ENCODE measurements at places on chromosomes 12 and 14.
A peak's percentile ranks its signal among the peaks of the same experiment; 100 is the strongest.

GRCh38 chr14:55116246-55117030 is 12.6 kb upstream of the LGALS3 start:
- DNase-seq = no peak

DNA sequence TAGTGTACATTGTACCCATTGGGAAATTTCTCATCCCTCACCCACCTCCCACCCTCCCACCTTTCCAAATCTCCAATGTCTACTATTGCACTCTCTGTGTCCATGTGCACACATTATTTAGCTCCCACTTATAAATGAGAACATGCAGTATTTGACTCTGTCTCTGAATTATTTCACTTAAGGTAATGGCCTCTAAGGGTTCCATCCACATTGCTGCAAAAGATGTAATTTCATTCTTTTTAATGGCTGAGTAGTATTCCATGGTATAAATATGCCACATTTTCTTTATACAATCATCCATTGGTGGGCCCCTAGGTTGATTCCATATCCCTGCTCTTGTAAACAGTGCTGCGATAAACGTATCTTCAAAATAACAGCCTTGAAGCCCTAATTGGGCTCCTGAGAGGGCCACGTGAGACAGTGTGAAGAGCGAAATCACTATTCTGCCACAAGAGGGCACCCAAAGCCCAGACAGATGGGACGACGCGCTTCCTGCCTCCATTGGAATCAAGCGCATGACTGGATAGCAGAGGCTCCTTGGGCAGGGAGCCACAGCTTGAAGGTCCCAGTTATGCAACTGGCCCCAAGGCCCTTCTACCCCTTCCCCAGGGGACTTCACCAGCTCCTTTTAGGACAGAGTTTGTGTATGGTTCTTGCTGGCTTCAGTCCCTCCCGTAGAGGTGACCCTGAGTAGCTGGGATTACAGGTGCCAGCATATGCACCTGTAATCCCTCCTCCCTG is 21.3 kb upstream of the CD27 start:
- DNase-seq = peak; percentile 82

GRCh38 chr14:57413849-57414248 is 23.5 kb downstream of the NAA30 start:
- DNase-seq = no peak

GRCh38 chr12:89029961-89030360 is 322.3 kb downstream of the DUSP6 start:
- DNase-seq = no peak

DNA sequence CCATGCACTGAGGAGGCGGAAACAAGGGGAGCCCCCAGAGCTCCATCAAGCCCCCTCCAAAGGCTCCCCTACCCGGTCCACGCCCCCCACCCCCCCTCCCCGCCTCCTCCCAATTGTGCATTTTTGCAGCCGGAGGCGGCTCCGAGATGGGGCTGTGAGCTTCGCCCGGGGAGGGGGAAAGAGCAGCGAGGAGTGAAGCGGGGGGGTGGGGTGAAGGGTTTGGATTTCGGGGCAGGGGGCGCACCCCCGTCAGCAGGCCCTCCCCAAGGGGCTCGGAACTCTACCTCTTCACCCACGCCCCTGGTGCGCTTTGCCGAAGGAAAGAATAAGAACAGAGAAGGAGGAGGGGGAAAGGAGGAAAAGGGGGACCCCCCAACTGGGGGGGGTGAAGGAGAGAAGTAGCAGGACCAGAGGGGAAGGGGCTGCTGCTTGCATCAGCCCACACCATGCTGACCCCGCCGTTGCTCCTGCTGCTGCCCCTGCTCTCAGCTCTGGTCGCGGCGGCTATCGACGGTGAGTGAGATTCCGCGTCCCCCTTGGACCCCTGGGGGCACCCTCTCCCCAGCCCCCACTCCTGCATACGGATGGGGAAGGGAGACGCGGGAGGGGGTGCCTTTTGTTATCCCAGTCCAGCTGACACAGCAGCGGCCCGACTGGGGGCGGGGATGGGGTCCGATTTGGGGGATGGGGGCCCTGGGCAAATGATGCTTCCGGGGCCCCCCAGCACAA is 400 bp downstream of the LRP1 start:
- DNase-seq = no peak

GRCh38 chr12:9872742-9873141 is 3.6 kb upstream of the CLEC2B start:
- no peak for DNase-seq

DNA sequence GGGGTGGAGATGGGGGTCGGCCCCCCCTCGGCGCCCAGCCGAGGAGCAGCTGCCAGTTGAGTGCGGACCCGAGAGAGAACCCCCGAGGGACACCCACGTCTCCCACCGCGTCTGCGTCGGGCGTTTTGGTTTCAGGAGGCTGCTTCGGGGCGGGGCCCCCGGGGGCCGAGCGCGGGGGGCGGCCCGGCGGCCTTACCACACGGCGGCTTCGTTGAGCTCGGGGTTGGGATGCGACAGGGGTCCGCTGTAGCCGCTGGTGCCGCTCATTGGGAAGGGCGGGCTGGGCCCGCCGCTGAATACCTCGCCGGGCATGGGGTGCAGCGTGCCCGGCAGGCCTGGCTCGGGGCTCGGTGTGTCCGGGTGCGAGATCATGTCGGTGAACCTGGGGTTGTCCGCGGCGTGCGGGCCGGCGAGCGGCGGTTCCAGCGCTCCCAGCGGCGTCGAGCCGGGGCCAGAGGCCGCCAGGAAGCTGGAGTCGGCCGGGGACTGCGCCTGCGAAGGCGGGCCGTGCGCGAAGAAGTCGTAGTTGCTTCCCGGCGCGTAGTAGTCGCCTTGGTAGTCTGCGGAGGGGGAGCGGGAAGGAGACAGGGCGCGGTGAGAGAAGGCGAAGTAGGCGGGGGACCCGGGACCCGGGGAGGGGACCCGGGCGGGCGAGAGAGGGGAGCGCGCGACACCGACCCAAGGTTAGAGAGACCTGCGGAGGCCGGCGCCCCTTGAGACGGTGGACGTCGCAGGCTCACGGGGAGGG is 8.5 kb downstream of the LHX5 start:
- no peak for DNase-seq

DNA sequence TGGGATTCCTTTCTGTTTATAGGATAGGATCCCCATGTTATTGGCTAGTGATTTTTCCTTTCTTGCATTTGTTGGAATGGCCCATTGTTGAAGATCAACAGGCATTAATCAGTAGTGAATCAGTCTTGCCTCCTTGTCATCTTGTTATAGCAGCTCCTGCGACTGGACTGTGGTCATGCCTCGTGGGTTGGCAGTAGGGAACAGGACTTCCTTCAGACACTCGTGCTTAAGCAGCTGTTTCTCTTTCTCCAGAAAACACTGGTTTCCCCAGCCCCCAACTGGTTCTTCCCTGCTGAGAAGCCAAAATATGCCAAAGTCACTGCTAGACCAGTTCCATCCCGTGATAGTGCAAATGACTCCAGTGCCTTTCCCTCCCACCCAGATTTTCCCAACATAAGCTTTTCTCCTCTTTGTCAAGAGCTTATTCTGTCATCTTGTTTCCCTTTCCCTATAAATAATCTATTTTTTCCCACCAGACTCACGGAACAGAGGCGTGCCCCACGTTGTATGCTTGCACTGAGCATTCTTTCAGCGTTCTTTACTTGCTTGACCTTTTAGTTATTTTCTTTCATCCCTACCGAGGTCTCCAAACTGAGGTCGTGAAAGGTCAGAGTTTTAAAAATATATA is 83.5 kb downstream of the SAMD4A start:
- no peak for DNase-seq

- DNase-seq = no peak
These were observed 26.0 kb downstream of the MYBPC1 start for GRCh38 chr12:101620762-101621133.

DNA sequence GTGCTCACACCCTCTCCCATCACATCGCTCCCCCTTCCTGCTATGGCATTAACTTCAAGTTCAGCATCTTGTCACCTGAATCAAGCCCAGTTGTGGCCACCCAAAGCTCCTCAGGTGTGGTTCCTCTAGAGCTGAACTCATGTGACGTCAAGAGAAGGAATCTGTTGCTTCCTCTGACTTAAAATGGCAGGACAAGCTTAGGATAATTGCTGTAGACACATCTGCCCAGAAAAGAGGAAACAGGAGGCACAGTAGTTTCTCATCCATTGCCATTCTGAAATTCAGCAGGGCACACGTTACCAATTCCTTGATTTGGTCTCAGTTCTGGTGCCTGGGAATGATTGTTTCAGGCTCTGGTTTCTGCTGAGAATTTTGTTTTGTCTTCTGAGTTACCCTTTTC is 52.1 kb downstream of the RCOR1 start:
- DNase-seq = no peak

GRCh38 chr12:117052386-117053049 is 46.7 kb downstream of the TESC start:
- peak; percentile 74 for DNase-seq

DNA sequence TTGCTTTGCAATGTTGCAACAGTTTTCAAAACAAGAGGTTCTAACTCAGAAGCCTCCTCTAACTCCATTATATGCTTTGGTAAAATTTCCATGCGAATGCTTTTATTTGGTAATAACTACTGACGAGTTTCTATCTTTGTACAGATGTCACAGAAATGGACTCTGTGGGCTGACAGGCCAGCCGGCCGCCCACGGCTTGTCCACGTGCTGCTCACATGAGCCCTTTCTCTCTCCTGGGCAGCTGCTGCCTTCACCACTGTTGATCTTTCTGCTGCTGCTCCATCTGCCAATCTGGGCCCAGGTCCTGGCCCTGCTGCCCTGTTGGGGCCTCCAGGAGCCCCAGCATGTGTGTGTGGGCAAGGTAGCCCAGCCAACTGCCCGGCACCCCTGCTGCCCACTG is 168.2 kb upstream of the TMEM132C start:
- DNase-seq = no peak

DNA sequence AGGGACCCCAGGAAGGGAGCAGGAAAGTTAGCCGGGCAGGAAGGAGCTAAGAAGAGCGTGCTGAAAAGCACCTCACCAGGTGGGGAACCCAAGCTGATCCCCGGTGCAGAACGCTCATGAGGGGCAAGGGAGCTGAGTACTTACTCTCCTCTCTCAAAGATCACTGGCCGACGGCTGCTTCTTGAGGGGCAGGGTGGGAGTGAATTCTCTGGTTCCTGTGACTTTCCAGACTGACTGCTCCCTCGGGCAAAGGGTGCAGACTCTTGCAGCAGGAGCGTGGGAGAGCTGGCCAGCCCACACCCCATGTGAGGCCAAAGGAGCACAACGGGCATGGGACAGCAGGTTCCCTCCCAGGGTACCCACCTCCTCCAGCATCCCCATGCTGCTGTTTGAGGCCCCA is 44.9 kb upstream of the DIO3 start:
- DNase-seq = no peak
